ENCODE measurements at places on chromosomes 4 and X.

DNA sequence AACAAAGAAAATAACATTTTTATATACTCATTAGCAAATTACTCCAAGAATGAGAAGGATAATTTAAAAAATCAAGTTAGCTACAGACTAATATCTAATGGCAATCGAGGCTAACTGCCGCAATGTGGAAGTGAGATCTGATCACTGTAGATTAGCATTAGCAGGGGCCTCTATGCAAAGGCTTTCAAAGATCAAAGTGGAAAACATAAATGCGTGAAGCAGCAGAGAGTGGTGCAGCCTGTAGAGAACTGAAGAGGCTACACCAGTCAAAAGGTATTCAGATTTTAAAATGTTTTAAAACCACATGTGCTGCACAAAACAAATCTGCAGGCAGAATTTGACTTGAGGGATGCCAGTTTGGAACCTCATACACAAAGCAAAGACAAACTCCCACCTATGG is 24.0 kb upstream of the RAP1GDS1 start:
- DNase-seq = no peak

DNA sequence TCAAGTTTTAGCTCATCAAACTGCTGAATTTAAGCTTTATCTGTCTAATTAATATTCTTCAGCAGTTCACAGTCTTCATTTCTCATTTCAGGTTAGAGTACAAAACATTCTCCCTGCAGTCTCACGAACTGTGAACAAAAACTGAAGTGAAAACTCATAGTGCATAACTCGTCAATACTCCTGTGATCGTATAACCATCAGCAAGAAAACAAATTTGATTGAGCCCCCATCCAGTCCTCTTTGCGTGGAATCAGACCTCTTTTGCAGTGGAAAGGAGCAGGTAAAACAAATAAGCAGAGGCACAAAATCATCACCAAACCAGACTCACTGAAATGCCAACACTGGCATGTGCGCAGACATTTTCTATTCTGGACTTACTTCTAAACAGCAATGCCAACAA is 12.7 kb downstream of the ADAM29 start:
- no peak for DNase-seq

DNA sequence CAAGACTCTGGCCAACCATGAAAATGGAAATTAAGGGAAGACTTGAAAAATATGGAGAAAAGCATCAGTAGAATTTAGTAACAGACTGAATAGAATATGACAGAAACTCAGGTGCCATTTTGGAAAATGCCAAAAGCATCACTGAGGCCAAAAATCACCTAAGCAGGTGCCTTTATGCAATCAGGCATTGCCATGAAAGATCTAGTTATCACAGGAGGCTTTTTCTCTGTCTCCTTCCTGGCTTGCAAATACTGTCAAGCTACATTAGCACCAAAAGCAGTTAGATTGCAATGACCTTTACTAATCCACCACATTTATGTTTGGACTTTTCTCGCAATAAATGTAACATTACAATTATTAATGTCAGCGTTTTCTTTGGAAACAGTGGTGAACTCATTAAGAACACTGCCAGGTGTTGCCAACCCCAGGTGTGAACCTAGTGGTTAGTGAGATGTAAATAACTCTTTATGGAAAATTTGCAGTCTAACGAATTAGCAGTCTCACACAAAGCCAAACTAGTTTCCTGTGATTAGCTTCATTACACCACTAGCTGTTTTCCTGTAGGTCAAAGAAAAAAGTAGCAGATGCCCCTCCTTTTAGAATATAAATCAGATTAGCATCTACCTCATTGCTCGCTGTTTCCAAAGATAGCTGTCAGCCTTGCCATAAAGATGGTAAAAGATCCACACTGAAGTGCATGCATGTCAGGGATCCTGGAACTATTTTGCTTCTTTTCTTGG is 1568.4 kb upstream of the TENM3 start:
- DNase-seq = no peak

GRCh38 chrX:34849371-34849770 is 93.2 kb upstream of the FAM47B start:
- DNase-seq = no peak

- peak; percentile 47 for DNase-seq
These were observed 164.0 kb downstream of the PRKX start for GRCh38 chrX:3549411-3549911.

DNA sequence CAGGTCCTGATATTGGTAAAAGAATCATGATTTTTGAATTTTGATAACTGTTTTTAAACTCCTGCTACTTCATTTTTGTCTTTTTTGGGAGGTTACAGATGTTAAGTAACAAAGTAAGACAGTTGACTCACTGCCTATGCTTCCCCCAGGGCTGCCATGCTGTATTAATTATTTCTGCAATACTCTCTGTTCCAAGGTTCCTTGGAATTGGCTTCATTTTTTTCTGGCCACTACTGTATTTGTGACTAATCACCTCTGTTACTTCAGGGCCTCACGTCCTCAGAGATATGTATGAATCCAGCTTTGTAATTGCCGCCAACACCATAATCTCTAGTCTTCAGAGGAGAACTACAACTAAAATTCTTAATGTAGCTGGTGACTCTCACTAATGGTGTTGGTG is 1729.3 kb downstream of the C4orf33 start:
- no peak for DNase-seq

GRCh38 chr4:99665983-99666382 is 8.4 kb upstream of the C4orf54 start:
- DNase-seq = no peak

- DNase-seq = peak; percentile 60
These were observed 142.1 kb downstream of the CPEB2 start for GRCh38 chr4:15144249-15144966.

DNA sequence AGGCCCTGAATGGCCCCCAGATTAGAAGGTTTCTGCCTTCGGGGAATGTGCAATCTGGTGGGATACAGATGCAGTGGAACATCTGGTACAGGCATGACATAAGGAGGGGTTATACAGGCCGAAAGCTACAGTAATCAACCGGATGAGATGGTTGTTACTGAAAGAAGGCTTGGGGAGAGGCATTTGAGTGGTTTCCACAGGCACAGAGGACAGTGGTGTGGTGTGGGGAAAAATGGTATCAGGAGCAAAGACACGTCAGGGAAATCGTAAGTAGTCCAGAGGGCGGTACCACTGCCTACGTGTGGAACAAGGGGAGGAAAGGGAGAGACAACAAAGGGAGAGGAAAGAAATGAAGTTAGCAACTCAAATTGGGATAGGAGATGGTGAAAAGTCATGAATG is 3.0 kb downstream of the PDLIM3 start:
- DNase-seq = no peak

GRCh38 chr4:6320663-6321062 is 51.0 kb downstream of the WFS1 start:
- DNase-seq = no peak

GRCh38 chr4:82401600-82401999 is 27.8 kb upstream of the HNRNPD start:
- no peak for DNase-seq

GRCh38 chr4:25821899-25822298 is 40.9 kb downstream of the SEL1L3 start:
- no peak for DNase-seq

DNA sequence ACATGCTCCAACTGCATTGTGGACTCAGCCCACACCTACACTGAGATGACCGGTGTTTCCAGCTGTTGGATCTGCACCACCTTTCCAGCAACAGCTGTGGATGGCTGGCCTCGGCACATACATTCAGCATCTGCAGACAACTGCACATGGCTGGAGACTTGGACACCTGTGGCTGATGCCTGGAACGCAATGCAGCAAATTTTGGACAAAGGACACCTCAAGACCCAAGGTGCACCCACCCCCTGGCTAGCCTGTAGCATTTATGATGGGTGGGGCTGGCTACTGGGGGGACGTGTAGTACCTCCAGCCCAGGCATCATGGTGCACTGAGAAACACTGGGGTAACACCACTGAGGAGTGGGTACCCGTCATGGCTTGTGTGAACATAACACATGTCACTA is 57.3 kb upstream of the CCDC149 start:
- no peak for DNase-seq

- no peak for DNase-seq
These were observed 7.8 kb downstream of the LDB2 start for GRCh38 chr4:16890651-16891050.

DNA sequence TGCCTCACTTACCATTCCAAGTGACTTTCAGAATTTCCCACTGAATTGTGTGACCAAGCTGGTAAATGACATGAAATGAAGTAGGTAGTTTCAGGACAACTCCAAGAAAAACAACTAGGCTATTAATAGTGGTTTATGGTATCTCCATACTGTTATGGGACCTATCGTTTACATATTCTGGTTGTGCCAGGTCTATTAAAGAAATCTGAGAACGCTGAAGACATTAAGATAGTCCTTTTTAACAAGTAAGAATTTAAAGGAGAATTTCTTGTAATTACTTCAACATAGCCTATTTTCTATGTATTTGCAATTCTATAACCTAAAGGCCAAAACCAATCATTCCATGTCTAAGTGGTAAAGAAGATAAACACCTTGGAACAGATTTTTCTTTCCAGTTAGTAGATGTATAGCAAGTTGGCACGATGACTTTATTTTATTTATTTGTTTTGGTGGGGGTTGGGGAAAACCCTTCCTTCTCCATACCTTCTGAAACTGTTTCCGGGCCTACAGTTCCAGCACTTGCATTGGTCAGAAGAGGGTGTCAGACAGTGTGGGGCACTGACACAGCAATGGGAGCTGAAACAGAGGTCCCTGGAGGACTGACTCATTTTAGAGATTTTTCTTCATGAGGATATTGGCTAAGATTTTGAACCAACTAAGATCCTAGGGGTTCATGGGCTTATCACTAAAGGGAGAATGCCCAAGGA is 7.6 kb upstream of the DCLK2 start:
- no peak for DNase-seq

Measured in NCI-H345 (cell line).